ENCODE measurements at places on chromosomes 1 and 21. TPM values are rescaled to one million over a fixed set of nuclear protein-coding genes. Genes with fewer than 3 reads are reported as not detected.

Gene TAS1R3
- 0.32 TPM for total RNA-seq

Gene LAMC2
- 42.2 TPM for total RNA-seq

Gene SYNC
- total RNA-seq = 16.9 TPM

Gene CAPZA1
- 123 TPM for total RNA-seq

Gene AADACL4
- total RNA-seq = not detected

Gene EIF2D
- total RNA-seq = 49.8 TPM

Gene TCHH
- total RNA-seq = 0.20 TPM

Gene OR2M3
- total RNA-seq = not detected

Gene KIRREL1
- 40.8 TPM for total RNA-seq

Gene REN
- total RNA-seq = 0.81 TPM

Gene AGT
- total RNA-seq = 1.8 TPM

Gene BCL2L15
- total RNA-seq = 1.8 TPM

Gene C1orf94
- not detected for total RNA-seq

Gene GNAT2
- not detected for total RNA-seq

Gene KCNH1
- not detected for total RNA-seq

Gene VSIG8
- total RNA-seq = not detected

Gene OR2L8
- total RNA-seq = not detected

Gene NUDT4B
- total RNA-seq = 1.8 TPM

Gene STMN1
- total RNA-seq = 42.5 TPM

Gene HES3
- total RNA-seq = not detected

Gene SERINC2
- 40.6 TPM for total RNA-seq

Gene POU3F1
- not detected for total RNA-seq

Gene CD1E
- total RNA-seq = 3.8 TPM

Gene C21orf58
- total RNA-seq = 2.3 TPM

Gene SRSF10
- 96.0 TPM for total RNA-seq

Gene C1orf210
- total RNA-seq = 18.9 TPM

Gene SPRR5
- total RNA-seq = not detected

Gene STIL
- 1.7 TPM for total RNA-seq

Gene PATJ
- 56.2 TPM for total RNA-seq

Gene GCSAML
- total RNA-seq = 2.7 TPM

Gene OR2T33
- total RNA-seq = not detected

Gene DNASE2B
- 21.7 TPM for total RNA-seq

Gene ARHGEF11
- total RNA-seq = 41.1 TPM

Gene SELE
- total RNA-seq = 1.5 TPM

Gene OR2T29
- not detected for total RNA-seq

Gene PTPN22
- total RNA-seq = 12.2 TPM

Gene PPOX
- total RNA-seq = 23.3 TPM

Gene NTMT2
- not detected for total RNA-seq

Gene GJC2
- total RNA-seq = 6.9 TPM

Gene CFAP107
- not detected for total RNA-seq

Gene CPT2
- total RNA-seq = 24.1 TPM

Gene C8A
- not detected for total RNA-seq

Gene DNAJC16
- total RNA-seq = 23.5 TPM

Gene GRIK1
- total RNA-seq = not detected

Gene TACSTD2
- total RNA-seq = 112 TPM

Gene PLPPR4
- total RNA-seq = 3.0 TPM

Gene OR2T27
- total RNA-seq = not detected

Gene CD1B
- total RNA-seq = 0.61 TPM

Gene ATP5IF1
- 87.2 TPM for total RNA-seq

Gene PCAT6
- total RNA-seq = 0.81 TPM

Gene PROK1
- total RNA-seq = 0.41 TPM

Gene ANKRD35
- 1.6 TPM for total RNA-seq

Gene FCGR3B
- 18.9 TPM for total RNA-seq

Gene ZNF669
- 8.9 TPM for total RNA-seq

Gene PLA2G4A
- 10.7 TPM for total RNA-seq

Gene S100A9
- total RNA-seq = 418 TPM

Gene CD1C
- total RNA-seq = 6.7 TPM

Gene GPN2
- total RNA-seq = 24.6 TPM

Measured in upper lobe of right lung (tissue), 1 donor.